ENCODE measurements at places on chromosomes 5 and 9. TPM values are rescaled to one million over a fixed set of nuclear protein-coding genes. Genes with fewer than 3 reads are reported as not detected.

- DNase-seq = no peak
- H3K4me3 ChIP-seq = no peak overlapping the region
- no peak overlapping the region for H3K27ac ChIP-seq
- no peaks in the 10 kb centered on the region for H3K36me3 ChIP-seq
These were observed 188.9 kb downstream of the SLIT3 start for GRCh38 chr5:169112016-169112415.

DNA sequence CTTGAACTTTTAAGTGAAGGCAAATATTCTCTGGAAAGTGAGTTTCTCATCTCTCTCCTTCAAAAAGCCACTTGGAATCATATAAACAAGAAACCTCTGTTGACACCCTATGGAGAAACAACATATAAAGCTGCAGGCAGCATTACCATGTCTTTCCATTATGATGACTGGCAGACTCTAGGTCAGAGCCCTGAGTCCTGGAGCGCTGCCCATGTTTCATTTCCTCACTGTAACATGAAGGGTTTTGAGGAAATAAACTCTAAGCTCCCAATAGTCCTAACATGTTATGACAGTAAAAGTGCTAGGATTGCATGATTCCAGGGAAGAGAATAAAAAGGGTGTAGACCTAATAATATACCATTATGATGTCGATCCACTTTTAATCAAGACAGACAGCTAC lies 220.6 kb downstream of the CTNND2 start:
- no peaks in the 10 kb centered on the region for H3K36me3 ChIP-seq
- H3K4me1 ChIP-seq = no peaks in the 10 kb centered on the region

DNA sequence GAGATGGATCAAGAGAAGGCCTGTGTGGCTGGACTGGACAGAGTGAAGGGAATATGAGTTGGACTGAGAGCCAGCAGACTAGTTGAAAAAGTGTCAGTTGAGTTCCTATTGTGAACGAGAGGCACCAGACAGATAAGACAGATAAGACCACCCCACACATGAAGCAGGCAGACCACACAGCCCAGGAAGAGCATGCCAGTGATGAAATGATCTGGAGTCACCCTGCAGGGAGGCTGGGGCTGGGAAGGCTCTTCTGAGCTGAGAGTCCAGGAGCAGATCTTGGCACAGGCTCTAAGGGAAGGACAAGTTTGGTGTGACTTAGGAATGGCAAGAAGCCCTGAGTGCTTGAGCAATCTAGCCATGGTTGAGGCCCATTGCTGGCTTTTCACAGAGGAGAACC lies 10.6 kb upstream of the SLC25A48 start:
- no peak overlapping the region for H3K4me3 ChIP-seq
- no peaks in the 10 kb centered on the region for H3K4me1 ChIP-seq
- no peak overlapping the region for H3K27ac ChIP-seq

DNA sequence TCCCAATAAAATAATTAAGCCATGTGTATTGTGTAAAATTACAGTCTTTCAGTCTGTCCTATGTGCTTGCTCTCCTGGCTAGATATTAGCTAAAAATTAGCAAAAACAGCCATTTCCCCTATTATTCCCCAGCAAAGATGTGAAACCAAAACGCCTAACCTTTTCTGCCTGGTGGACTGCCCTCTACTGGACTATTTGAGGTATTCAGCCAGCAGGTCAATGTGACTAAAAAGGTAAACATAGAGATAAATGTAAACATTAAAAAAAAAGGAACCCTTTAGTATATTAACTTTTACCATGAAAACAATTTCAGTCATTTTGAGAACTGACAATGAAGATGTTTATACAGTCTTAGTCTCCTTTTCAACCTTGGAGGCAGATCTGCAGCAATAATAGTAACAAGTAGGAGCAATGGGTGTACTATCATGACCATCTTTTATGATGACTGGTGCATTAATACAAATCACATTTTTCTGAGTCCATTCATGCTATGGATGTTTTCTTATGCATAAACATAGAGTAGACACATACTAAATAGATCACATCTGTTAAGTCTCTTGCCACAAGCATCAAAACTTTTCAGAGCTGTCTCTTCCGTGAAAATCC lies 10.1 kb downstream of the ATG12 start:
- DNase-seq = no peak
- H3K27ac ChIP-seq = no peak overlapping the region
- no peaks in the 10 kb centered on the region for H3K27me3 ChIP-seq
- no peaks in the 10 kb centered on the region for H3K4me1 ChIP-seq
- H3K36me3 ChIP-seq = no peaks in the 10 kb centered on the region
- no peak overlapping the region for H3K4me3 ChIP-seq

Gene SPATA31C1
- not detected for total RNA-seq

GRCh38 chr5:6733411-6734242 lies 20.4 kb downstream of the TENT4A start:
- DNase-seq = peak; percentile 25
- no peaks in the 10 kb centered on the region for H3K27me3 ChIP-seq
- no peak overlapping the region for H3K4me3 ChIP-seq
- peaks cover 9% of the 10 kb centered on the region for H3K4me1 ChIP-seq
- no peak overlapping the region for H3K27ac ChIP-seq

- H3K4me3 ChIP-seq = no peak overlapping the region
- H3K27ac ChIP-seq = no peak overlapping the region
- no peak for DNase-seq
- H3K4me1 ChIP-seq = no peaks in the 10 kb centered on the region
- H3K27me3 ChIP-seq = no peaks in the 10 kb centered on the region
- H3K36me3 ChIP-seq = no peaks in the 10 kb centered on the region
These were observed 235.7 kb upstream of the HAPLN1 start for GRCh38 chr5:83956386-83956785.

GRCh38 chr9:3477236-3477834 lies 48.5 kb downstream of the RFX3 start:
- H3K36me3 ChIP-seq = no peaks in the 10 kb centered on the region
- peak overlapping the region; percentile 9 for H3K27ac ChIP-seq
- H3K4me3 ChIP-seq = peak overlapping the region; percentile 5
- no peak for DNase-seq
- H3K4me1 ChIP-seq = no peaks in the 10 kb centered on the region

Data from Peyer's patch (tissue), 4 donors.